Common myeloid progenitor, CD34-positive (primary cell): ENCODE measurements at places on chromosomes 6 and 20.

- H3K27ac ChIP-seq: no peak overlapping the region
- peaks cover 66% of the 10 kb centered on the region for H3K27me3 ChIP-seq
- H3K36me3 ChIP-seq: no peaks in the 10 kb centered on the region
- H3K4me1 ChIP-seq: no peaks in the 10 kb centered on the region
- no peak overlapping the region for H3K4me3 ChIP-seq
- peak; percentile 26 for DNase-seq
These were observed 158.4 kb downstream of the GPX5 start for GRCh38 chr6:28683945-28684538.

GRCh38 chr6:53982366-53983050, 128.7 kb upstream of the MLIP start:
- H3K4me3 ChIP-seq: no peak overlapping the region
- no peaks in the 10 kb centered on the region for H3K36me3 ChIP-seq
- no peaks in the 10 kb centered on the region for H3K27me3 ChIP-seq

DNA sequence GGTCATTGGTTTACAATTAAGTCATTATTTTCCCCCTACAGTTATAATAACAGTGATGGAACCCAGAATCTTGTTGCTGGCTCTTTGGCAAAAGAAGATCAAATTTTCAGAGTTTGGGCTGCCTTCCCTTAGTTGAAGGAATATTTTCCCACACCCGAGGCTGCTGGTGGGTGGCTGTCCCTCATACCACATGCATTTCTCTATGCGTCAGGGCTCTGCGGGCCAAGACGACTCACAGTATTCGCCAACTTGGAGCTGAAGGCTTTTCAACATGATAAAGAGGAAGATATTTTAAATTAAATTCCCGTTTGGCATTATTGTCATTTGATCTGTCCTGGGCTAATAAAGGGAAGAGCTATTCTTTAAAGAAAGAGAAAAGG, 102.2 kb upstream of the SASH1 start:
- peaks cover 39% of the 10 kb centered on the region for H3K27me3 ChIP-seq
- H3K36me3 ChIP-seq: no peaks in the 10 kb centered on the region
- no peak for DNase-seq
- H3K4me3 ChIP-seq: no peak overlapping the region
- no peaks in the 10 kb centered on the region for H3K4me1 ChIP-seq

DNA sequence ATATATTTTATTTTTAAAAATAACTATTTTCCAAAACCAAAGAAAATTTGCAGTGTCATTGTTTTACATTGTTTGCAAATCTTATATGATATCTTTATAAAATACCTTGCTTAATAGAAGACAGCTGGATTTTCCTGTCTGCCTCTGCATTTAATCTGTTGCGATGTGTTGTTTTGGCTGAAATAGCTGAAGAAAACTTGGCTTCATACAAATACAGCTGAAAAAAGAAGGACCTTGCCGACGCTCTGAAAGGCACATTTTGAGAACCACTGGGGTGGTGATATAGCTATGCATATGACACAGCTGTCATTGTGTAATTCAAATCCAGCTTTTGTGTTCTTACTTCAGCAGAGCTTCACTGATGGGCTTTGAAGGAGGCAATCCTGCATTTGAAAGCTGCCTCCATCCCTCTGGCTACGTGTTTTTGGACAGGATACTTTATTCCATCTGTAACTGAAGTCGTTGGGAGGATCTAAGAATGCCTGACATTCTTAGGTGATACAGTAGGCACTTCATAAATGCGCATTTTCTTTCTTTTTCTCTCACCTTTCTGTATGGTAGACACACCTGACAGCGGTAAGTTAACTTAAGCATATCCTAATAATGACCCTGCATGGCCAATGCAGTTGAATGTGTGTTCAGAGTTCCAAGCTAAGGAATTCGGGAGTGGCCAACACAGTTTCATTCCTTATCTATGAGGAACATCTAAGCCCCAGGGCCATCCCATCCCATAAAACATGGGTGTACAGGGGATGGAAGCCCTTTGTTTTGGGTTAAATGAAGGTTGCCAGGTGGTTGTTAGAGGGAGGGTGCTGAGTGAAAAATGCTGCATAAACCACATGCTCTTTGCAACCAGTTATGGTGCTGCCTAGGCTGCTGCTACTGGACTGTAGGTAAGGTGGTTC, 213.0 kb downstream of the TFAP2A start:
- no peak overlapping the region for H3K27ac ChIP-seq
- no peaks in the 10 kb centered on the region for H3K36me3 ChIP-seq
- DNase-seq: no peak
- H3K4me1 ChIP-seq: no peaks in the 10 kb centered on the region

DNA sequence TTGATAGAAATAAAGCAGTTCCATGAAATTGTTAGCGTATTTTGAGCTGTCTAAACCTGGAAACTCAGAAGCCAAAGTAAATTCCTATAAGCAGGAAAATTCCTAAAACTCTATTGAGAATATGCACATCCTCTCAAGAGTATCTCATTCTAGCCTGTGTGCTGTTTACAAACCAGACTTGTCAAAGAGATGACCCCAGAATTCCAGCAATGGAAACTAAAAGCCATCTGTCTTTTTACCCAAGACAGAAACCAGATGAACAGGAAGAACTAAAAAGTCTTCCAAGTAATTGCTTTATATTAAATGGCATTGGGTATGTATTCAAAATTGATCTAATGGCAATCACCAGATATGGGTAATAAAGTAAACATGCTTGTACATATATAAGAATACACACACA, 92.6 kb downstream of the COL19A1 start:
- no peak overlapping the region for H3K27ac ChIP-seq
- DNase-seq: no peak
- H3K36me3 ChIP-seq: no peaks in the 10 kb centered on the region
- peaks cover 2% of the 10 kb centered on the region for H3K27me3 ChIP-seq

- H3K36me3 ChIP-seq: no peaks in the 10 kb centered on the region
- H3K27ac ChIP-seq: no peak overlapping the region
- no peak for DNase-seq
- H3K4me3 ChIP-seq: no peak overlapping the region
- no peaks in the 10 kb centered on the region for H3K4me1 ChIP-seq
These were observed 31.4 kb downstream of the BCAS1 start for GRCh38 chr20:54038961-54039360.

- H3K27me3 ChIP-seq: no peaks in the 10 kb centered on the region
- no peak overlapping the region for H3K27ac ChIP-seq
- H3K4me3 ChIP-seq: no peak overlapping the region
- no peak for DNase-seq
- H3K4me1 ChIP-seq: peaks cover 3% of the 10 kb centered on the region
- no peaks in the 10 kb centered on the region for H3K36me3 ChIP-seq
These were observed 61.0 kb upstream of the NHSL1 start for GRCh38 chr6:138560130-138560860.

GRCh38 chr20:8132484-8133309, 631 bp downstream of the PLCB1 start:
- no peaks in the 10 kb centered on the region for H3K36me3 ChIP-seq
- H3K27ac ChIP-seq: peak overlapping the region; percentile 53
- peak; percentile 68 for DNase-seq
- H3K4me1 ChIP-seq: peaks cover 38% of the 10 kb centered on the region
- peak overlapping the region; percentile 87 for H3K4me3 ChIP-seq
- H3K27me3 ChIP-seq: no peaks in the 10 kb centered on the region

GRCh38 chr20:3101737-3102574, 17.4 kb upstream of the AVP start:
- peak; percentile 93 for DNase-seq
- no peaks in the 10 kb centered on the region for H3K36me3 ChIP-seq
- no peak overlapping the region for H3K27ac ChIP-seq
- H3K4me1 ChIP-seq: peaks cover 42% of the 10 kb centered on the region
- H3K4me3 ChIP-seq: no peak overlapping the region

- DNase-seq: peak; percentile 41
- no peaks in the 10 kb centered on the region for H3K36me3 ChIP-seq
- H3K4me1 ChIP-seq: no peaks in the 10 kb centered on the region
- no peak overlapping the region for H3K4me3 ChIP-seq
These were observed 150.1 kb downstream of the DHX35 start for GRCh38 chr20:39112178-39112743.

GRCh38 chr6:92690997-92691599, 728.3 kb downstream of the EPHA7 start:
- H3K36me3 ChIP-seq: no peaks in the 10 kb centered on the region
- no peaks in the 10 kb centered on the region for H3K4me1 ChIP-seq
- H3K27me3 ChIP-seq: no peaks in the 10 kb centered on the region
- H3K4me3 ChIP-seq: no peak overlapping the region
- H3K27ac ChIP-seq: no peak overlapping the region

- H3K27ac ChIP-seq: no peak overlapping the region
- peaks cover 3% of the 10 kb centered on the region for H3K36me3 ChIP-seq
- H3K4me1 ChIP-seq: peaks cover 29% of the 10 kb centered on the region
- peaks cover 64% of the 10 kb centered on the region for H3K27me3 ChIP-seq
- H3K4me3 ChIP-seq: peak overlapping the region; percentile 40
These were observed 1.6 kb downstream of the FOXP4 start for GRCh38 chr6:41547799-41548097.

DNA sequence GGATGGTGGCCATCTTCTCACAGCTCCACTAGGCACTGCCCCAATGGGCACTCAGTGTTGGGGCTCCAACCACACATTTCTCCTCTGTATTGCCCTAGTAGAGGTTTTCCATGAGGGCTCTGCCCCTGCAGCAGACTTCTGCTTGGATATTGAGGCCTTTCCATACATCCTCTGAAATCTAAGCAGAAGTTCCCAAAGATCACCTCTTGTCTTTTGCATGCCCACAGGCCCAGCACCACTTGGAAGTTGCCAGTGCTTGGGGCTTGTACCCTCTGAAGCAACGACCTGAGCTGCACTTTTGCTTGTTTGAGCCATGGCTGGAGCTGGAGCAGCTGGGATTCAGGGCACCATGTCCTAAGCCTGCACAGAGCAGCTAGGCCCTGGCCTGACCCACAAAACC, 189.1 kb upstream of the EYS start:
- no peak overlapping the region for H3K27ac ChIP-seq
- H3K4me3 ChIP-seq: no peak overlapping the region
- no peak for DNase-seq
- H3K4me1 ChIP-seq: no peaks in the 10 kb centered on the region

DNA sequence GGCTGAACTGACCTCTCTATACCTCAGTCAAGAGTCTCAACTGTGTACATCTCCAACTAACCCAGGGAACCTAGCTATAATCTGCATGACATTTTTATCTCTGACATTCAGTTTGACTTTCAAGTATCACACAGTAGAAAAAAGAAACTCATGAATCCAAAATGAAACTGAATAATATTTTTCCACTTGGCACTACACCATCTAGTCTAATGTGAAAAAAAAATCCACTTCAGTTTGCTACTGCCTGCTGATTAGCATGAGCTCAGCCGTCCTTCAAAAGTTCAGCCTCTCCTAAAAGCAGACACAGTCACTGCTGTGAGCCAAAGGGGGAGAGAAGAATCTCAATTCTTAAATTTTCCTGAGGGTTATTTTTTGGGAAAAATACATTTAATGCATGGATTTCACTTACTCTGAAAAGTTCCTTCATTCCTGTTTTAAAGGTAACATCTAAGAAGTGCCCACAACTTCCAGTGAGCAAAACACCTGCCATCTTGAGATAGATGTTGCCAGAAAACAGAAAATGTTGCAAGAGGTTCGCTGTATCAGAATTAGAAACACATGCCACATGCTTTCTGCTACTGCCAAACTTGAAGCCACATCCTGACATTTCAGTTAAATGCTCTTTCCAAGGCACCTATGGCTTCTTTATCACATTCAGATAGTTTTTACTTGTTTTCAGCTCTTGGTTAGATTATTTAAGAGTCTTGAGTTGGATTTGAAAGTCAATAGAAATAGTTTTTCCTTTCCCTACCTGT, 95.4 kb downstream of the MKKS start:
- H3K4me3 ChIP-seq: no peak overlapping the region
- no peaks in the 10 kb centered on the region for H3K36me3 ChIP-seq
- no peak for DNase-seq
- H3K4me1 ChIP-seq: no peaks in the 10 kb centered on the region
- H3K27ac ChIP-seq: no peak overlapping the region

- H3K27ac ChIP-seq: no peak overlapping the region
- peaks cover 7% of the 10 kb centered on the region for H3K4me1 ChIP-seq
- H3K27me3 ChIP-seq: no peaks in the 10 kb centered on the region
- DNase-seq: no peak
These were observed 155.5 kb downstream of the ESR1 start for GRCh38 chr6:151963001-151963400.

DNA sequence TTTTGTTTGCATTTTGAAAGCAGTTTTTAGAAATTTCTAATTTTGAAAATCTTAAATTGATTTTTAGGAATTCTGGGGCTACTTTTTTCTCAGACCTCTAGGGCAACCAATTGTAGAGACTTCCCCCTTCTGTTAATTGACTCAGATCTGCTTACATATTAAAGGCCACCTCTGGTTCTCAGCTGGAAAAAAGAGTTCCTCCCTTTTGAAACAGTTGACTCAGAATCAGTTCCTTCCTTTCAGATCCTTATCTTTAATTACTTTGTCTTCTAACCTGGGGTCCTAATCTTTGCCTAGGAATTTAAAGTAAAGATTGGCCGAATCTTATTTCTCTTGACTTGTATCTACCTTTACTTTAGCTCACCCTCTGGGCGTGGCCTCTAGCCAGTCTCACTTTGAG, 146.8 kb downstream of the LAMA2 start:
- H3K27me3 ChIP-seq: no peaks in the 10 kb centered on the region
- no peaks in the 10 kb centered on the region for H3K4me1 ChIP-seq
- DNase-seq: no peak
- no peak overlapping the region for H3K27ac ChIP-seq
- no peaks in the 10 kb centered on the region for H3K36me3 ChIP-seq

DNA sequence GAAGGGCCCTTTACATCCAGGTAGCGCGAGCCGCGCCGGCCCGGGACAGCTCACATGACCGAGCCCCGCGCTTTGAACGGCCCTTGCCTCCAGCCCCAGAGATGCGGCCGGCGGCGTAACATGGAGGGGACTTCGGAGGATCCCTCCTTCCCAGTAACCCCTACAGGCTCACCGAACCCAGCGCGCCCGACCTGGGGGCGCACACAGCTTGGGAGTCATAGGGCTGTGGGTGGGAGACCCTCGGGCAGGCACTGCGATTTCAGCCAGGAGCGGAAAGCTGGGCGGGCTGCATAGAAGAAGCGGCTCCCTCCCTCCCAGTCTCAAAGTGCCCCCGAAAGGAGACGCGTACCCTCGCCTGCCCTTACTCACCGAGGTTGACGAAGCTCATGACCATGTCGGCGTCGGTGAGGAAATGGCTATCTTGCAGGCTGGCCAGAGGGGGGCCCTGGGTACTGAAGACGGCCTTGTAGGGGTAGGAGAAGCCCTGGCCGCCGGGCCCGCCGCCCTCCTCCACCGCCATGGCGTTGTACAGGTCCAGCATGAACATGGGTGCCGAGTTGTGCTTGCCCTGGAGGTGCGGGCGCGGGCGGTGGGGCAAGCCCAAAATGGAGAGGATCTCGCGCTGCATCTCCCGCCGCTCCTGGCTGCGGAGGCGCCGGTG, 975 bp downstream of the BMP7 start:
- DNase-seq: no peak
- H3K4me1 ChIP-seq: peaks cover 7% of the 10 kb centered on the region
- H3K27me3 ChIP-seq: peaks cover 99% of the 10 kb centered on the region
- no peak overlapping the region for H3K27ac ChIP-seq
- H3K4me3 ChIP-seq: no peak overlapping the region
- H3K36me3 ChIP-seq: no peaks in the 10 kb centered on the region

- no peak overlapping the region for H3K27ac ChIP-seq
- H3K4me1 ChIP-seq: no peaks in the 10 kb centered on the region
- no peaks in the 10 kb centered on the region for H3K36me3 ChIP-seq
- DNase-seq: no peak
- no peak overlapping the region for H3K4me3 ChIP-seq
These were observed 536.9 kb upstream of the CDH4 start for GRCh38 chr20:60715172-60715571.

- no peak for DNase-seq
- no peaks in the 10 kb centered on the region for H3K27me3 ChIP-seq
- H3K4me3 ChIP-seq: no peak overlapping the region
- H3K27ac ChIP-seq: peak overlapping the region; percentile 82
These were observed 25.8 kb downstream of the MAP7 start for GRCh38 chr6:136524339-136524935.
